ENCODE measurements at places on chromosomes 5 and 9.
A peak's percentile ranks its signal among the peaks of the same experiment; 100 is the strongest.

DNA sequence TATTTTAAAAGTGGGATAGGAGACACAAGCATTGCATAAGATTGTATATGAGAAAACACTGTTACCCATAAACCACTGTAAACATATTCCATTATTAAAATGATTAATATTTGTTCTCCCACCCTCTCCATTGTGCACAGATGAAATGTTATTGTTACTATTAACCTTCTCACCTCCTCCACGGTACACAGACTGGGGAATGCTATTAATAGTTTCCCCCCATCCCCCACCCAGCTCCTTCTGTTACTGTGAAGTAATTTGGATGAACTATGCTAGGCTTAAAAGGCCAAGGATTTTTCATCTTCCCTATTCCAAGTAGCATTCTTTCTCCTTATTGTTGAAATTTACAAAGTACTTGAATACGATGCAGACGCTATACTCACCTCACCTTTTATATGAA is 91.4 kb downstream of the JAKMIP2 start:
- DNase-seq: no peak

DNA sequence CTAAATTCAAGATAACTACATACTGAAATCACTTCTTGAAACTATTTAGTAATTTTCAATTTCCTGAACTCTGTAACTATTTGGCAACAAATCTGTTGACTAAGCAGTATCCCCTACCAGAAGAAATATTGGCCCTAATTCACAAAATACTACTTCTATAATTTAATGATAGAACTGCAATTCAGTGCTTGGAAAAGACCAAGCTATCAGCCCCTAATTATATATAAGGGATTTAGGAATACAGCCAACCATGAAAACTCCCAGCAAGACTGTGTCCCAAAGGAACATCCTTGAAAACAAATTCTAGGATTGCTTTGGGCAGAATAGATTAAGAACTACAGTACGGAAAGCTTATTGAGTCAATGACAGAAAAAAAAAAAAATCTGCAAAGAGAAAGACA is 169.2 kb downstream of the RAB3C start:
- DNase-seq: no peak

DNA sequence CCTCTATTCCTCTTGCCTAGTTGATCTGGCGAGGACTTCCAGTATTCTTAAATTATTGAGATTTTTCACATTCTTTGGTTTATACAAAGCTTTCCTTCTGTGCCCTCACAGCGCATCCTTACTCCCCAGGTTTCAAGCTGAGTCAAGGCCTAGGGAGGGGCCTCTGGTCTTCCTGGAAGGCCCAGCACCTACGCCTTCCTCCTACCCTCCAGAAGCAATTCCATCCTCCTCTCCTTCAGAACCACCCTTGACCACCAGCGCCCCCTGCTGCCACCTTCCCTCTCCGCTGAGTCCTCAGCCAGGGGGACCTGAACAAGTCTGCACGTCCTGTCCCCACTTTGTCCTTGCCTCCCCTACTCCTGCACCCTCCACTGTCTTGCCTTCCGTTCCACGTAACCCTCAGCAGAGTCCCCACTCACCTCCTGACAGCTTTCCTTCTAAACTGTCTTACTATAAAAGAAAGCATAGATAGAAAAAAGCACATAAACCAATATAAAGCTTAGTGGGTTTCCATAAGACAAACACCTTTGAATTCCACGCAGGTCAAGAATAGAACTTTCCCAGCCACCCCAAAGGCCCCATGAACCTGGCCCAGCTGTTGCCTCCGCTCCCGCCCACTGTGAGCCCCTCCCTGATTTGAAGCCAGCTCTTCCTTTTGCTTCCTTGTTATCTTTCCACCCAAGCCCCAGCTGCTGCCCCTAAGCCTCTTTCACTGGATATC is 63.0 kb upstream of the CTSL start:
- DNase-seq: peak; percentile 81

GRCh38 chr9:15307523-15307841 is 466 bp upstream of the TTC39B start:
- DNase-seq: peak; percentile 4

DNA sequence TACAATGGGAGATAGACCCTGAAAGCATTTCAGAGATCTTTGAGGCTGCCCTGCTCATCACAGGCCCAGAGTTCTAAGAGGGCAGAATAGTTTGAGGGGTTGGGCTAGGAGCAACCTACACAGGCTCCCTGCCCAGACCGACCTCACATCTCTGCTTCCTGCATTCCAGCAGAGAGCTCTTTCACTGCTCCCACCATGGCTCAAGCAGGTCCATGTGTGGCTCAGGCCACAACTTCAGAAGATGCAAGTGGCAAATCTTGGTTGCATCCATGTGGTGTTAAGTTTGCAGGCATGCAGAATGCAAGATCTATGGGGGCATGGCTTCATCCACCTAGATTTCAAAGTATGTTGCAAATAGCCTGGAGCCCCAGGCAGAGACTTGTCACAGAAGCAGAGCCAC is 39.0 kb downstream of the GDA start:
- peak; percentile 8 for DNase-seq

DNA sequence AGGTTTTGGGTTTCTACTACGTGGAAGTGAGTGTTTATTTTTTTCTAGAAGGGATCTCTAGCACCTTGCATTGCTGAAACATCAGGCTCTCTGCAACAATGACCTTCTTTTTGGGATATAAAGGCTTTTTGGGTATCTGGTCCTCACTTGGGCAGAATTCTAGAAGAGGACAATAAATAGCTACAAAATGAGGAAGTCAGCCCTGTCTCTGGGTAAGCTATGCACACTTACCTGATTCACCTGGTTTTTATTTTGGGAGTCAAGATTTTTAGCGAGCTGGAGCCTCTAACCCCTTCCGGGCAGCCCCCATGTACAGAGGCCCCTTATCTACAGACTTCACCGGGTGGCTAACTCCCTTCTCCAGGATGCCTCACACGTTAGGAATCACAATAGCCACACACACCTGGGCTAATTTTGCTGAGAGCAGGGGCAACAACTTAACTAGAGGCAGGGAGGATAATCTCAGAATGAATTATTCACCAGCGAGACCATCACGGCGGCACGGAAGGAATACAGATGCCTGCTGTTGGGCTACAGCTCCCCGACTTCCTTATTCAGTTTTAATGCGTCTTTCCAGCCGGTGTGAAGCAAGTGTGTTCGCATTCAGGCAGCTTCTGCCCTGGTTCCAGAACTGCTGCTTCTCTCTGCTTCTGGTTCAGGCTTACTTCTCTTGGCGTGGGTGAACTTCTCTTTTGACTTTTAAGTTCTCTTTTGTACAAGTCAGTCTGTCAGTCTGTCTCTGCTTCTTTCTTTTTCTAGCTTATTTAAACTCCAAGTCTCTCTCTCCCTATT is 341.0 kb upstream of the PANK3 start:
- no peak for DNase-seq

DNA sequence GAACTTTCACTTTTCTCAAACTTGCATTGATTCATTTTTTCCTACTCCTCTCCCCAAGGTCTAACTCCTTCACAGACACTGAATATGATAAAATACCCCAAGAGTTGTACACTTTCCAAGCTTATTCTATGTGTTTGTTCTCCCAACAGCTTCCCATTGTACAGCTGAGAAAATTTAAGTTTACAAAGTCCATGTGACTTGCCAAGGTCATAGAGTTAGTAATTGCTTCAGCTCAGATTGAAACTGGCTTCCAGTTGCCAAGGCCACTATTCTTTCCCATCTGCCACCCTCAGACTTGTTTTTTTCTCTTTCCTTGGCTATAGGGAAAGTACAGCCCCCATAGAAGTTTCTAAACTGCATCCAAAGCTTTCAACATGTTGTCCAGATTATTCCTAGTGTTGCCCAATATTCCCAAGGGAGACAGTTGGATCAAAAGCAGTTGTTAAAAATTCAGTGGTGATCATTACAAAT is 34.8 kb downstream of the TNFSF8 start:
- DNase-seq: no peak

- DNase-seq: no peak
Observed at GRCh38 chr9:107952773-107953172, 463.2 kb upstream of the KLF4 start.
